ENCODE measurements at places on chromosomes 3 and 15.

DNA sequence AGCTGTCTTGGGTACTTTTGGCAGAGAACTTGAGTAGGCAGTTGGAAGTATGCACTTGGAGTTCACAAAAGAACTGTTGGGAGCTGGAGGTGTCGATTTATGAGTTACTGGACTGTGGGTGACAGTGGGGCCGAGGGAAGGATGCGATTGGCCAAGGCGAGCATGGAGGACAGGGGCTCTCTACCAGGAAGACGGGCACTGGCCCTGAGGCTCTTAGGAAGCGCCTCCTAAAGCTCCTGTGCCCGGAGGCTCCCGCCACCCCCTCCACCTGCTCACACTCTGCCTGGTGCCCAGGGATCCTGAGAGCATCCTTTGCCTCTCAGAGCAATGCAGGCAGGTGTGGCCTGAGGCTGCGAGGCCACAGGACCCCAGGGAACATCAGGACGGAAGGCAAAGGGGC lies 69.0 kb downstream of the CRTC3 start:
- no peak for DNase-seq

DNA sequence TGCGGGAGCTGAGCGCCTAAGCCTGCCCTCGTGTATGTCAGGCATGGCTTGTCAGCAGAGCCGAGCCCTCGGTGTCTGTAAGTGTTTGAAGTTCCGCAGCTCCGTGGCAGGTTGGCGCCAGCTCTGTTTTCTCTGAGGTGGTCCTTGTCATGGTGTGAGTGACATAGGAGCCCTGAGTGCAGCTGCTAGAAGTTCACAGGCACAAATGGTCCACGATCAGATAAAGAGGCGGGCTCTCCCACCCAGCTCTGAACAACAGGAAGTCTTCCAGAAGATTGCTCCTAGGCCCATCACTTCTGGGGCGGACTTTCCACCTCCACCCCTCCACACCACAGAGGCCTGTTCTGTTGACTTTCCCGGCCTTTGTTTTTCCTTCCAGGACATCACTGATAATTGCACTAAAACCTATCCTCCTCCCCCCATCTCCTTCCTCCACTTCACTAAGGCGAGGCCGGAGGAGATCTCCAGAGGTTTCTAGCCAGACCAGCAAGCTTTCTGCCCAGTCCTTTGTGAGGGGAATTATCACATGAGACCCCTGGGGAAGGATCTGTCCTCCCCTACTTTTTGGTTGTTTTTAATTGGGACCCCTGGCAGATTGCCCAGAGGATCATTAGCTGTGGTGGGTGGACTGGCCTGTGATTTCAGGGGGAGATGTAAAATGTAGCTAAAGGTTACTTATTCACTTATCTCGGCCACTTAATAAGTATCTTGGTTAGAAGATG lies 19.9 kb downstream of the ITPR1 start:
- DNase-seq, result no peak

GRCh38 chr3:48765376-48765775 lies 48.4 kb upstream of the IP6K2 start:
- no peak for DNase-seq

DNA sequence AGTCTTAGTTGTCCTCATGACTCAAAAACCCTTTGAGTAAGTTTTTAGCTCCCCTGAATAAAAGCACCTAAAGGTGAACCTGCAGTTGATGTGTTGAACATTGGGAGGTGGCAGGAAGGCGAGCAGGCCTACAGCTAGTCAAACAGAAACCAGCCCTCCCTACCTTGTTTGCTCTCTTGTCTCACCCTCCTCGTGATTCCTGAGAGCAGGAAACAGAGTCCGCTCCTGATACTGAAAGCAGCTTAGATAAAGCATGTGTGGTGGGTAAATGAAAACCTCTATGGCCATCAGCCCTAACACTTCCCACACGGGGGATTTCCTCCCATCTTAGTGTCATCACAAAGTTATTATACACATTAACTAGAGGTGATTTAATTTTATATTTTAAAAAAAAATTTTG lies 21.8 kb upstream of the CLDN18 start:
- no peak for DNase-seq

- DNase-seq, result no peak
Observed at GRCh38 chr3:15726043-15726442, 71.7 kb downstream of the ANKRD28 start.

- DNase-seq, result no peak
Observed at GRCh38 chr3:2446146-2446545, 347.5 kb downstream of the CNTN4 start.

GRCh38 chr3:177150970-177151627 lies 46.2 kb downstream of the TBL1XR1 start:
- peak; percentile 48 for DNase-seq

DNA sequence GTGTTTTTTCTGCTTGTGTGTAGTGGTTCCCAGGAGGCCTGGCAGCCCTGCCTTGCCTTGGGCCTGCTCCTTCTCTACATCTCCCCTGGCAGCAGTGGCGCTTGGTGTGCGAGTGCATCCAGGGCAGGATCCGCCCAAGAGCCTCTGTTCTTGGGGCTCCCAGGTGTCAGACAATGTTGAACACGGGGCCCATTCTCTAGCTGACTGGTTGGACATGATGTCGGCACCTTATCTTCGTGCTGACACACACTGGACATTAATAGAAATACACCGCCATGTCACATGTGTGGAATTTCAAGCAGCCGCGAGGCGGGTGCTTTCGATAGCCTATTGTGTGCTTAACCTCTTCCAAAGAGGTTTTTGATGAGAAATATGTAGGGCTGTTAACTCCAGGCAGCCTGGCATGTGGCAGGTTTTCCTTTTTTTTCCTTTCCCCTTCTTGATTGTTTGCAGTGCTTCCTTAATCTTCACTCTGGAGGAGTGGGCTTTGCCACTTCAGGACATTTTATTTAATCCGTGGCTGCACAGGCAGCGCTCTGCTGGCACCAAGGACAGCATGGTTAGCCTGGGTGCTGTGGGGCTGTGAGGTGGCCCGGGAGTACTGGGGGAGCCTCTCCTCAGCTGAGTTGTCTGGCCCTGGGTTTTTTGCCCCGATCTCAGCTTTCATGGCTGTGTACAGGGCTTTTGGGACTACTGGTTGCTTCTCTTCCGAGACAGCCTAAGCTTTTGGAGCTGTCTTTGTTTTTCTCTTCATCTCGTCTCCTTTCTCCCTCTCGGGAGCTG lies 42.5 kb downstream of the CHCHD6 start:
- DNase-seq, result peak; percentile 74

DNA sequence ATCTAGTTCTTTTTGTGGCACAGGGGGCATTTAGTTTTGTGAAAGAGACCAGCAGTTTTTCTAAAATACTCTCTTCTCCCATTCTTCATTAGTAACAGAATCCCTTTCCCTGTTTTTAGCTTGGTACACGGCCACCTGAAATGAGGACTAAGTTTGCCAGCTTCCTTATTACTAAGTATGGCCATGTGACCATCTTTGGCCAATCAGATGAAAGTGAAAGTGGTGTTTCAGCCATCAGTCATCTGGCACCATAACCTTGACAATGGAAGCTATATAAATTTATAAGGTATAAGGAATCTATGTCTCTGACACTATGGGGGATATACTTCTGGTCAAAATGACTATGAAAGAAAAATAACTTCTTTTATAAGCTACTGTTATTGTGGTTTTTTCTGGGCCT lies 570.4 kb downstream of the AGBL1 start:
- DNase-seq, result no peak

- no peak for DNase-seq
Observed at GRCh38 chr15:35784745-35785144, 238.8 kb upstream of the DPH6 start.

GRCh38 chr3:24138876-24139256 lies 193.8 kb downstream of the NR1D2 start:
- no peak for DNase-seq

DNA sequence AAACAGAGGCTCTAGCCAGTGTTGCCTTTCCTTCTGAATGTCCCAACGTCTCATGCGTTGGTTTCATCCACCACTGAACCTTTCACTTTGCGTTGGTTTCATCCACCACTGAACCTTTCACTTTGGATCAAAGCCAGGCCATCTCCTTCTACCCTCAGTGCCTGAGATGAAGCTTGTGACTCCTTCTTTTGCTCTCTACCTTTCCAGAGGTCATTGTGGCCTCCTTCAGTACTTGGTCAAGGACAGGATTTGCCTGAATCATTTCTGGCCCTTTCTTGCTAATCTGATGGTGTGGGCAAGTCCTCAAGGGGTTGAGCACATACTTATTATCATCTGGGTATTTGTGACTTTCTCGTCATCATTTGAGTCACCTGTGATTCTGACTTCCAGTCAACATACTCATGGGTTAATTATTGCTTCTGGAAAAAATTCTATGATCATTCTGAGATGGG lies 50.0 kb downstream of the SELENOT start:
- DNase-seq, result no peak

- DNase-seq, result no peak
Observed at GRCh38 chr3:132344666-132345280, 27.6 kb downstream of the ACP3 start.

DNA sequence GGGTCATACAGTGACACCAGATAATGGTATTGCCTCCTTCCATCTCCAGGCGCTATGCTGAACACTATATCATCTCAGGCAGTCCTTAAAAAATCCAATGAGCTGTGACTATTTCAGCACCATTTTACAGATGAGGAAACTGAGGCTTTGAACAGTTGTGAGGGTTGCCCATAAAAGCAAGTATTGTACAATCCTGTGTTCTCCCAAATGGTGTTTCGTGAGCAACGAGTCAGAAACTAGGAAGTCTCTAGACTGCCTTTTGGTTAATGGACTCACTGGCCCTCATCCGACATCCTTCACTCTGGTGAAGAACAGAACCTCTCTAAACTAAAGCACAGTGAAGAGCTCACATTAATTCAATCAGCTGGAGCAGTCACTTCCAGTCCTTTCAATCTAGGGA lies 61.8 kb downstream of the ATP8B4 start:
- DNase-seq, result no peak

GRCh38 chr3:185595526-185595925 lies 9.4 kb downstream of the SENP2 start:
- DNase-seq, result no peak

DNA sequence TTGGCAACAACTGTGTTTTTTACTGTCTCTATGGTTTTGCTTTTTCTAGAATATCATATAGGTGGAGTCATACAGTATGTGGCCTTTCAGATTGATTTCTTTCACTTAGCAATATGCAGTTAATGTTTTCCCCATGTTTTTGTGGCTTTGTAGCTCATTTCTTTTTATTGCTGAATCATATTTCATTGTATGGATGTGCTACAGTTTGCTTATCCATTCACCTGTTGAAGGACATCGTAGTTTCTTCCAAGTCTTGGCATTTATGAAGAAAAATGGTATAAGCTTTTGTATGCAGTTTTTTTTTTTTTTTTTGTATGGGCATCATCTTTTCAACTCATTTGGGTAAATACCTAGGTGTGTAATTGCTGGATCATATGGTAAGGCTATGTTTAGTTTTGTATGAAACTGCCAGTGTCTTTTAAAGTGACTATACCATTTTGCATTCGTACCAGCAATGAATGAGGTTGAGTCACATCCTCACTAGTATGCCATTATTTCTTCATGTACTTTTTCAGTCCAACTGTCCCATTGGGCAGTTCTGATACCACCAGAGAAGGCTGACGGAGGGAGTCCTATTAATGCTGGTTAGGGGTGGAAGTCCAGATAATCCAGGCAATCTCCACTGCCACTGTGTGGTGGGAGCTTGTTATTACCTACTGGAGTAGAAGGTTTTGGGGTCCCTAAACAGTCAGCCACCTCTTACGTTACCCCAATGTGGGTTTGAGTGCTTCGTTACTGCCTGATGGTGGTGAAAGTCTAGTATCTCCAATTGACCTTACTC lies 210.5 kb downstream of the DOCK3 start:
- no peak for DNase-seq

- no peak for DNase-seq
Observed at GRCh38 chr15:48834756-48835155, 23.9 kb upstream of the CEP152 start.

- no peak for DNase-seq
Observed at GRCh38 chr3:64266983-64267382, 41.7 kb upstream of the PRICKLE2 start.

- no peak for DNase-seq
Observed at GRCh38 chr3:187900993-187901755, 155.9 kb upstream of the BCL6 start.

GRCh38 chr15:95988574-95988887 lies 342.0 kb upstream of the NR2F2 start:
- no peak for DNase-seq

DNA sequence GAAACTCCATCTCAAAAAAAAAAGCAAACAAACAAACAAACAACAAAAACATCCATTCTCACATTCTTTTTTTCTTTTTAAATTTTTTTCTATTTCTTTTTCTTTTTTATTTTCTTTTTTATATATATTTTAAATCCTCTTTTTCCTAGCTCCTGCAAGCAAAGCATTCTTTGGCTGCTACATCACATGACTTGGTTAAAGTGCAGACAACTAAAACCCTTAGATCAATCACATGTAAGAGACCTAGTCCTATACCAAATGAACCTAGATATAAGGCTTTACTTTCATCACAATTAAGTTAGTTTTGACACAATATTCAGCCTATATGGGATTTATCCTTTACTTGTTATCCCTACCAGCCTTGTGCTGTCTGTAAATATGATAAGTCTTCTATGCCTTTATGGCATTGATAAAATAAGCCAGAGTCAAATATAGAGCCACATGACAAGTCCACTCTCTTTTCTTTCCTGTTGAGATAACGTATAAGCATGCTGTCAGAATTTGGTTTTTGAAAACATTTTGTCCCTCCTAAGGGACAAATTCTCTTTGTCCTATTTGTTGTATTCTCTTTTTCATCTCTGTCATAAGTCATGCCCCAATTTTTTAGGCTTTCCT lies 11.3 kb downstream of the UBR1 start:
- no peak for DNase-seq

DNA sequence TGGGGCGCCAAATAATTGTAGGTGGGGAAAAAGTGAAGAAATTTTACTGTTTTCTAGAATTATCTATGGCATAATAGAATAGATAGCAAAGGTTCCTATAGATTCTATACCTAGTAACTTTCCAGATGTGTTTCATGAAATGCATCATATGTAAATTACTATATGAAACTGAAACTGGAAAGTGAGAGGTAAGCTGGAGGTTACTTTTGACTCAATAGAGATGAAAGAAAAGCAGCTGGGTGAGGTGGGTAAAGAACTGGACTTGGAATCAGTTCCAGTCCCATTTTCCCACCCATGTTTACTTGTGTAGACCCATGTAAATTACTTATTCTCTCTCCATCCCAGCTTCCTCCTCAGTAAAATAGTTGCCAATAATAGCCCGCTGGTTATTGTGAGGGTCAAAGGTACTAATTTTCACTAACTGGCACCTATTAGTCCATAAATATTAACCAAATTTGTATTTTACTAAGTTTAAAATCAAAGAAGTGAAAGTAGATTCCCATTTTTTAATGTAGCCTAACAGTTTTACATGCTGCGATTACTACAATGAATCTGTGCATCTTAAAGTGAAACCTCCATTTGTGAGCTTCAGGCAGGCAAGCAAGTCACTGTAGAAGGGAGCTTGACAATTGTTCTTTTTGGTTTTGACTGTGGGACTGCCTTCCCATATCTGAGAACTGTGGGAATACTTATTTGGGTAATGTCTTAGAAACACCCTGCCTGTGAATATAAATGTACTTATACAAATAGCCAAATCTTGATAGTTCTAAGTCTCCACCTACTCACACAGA lies 312.1 kb downstream of the SLC9A9 start:
- DNase-seq, result no peak

- no peak for DNase-seq
Observed at GRCh38 chr3:152458376-152459117, 189.8 kb downstream of the MBNL1 start.

- no peak for DNase-seq
Observed at GRCh38 chr3:34248352-34248751, 449.9 kb downstream of the PDCD6IP start.

Data from SJSA1 (cell line).